ENCODE measurements at places on chromosomes 3 and 15.

DNA sequence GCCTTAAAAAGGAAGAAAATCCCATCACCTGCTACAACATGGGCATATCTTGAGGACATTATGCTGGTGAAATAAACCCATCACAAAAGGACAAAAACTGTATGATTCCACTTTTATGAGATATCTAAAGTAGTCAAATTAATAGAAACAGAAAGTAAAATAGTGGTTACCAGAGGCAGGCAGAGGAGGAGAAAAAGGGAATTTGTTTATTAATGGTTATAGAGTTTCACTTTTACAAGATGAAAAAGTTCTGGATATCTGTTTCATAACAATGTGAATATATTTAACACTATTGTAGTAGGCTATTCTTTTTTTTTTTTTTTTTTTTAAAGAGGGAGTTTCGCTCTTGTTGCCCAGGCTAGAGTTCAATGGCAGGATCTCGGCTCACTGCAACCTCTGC, 40.4 kb downstream of the DPH3 start:
- DNase-seq = no peak

DNA sequence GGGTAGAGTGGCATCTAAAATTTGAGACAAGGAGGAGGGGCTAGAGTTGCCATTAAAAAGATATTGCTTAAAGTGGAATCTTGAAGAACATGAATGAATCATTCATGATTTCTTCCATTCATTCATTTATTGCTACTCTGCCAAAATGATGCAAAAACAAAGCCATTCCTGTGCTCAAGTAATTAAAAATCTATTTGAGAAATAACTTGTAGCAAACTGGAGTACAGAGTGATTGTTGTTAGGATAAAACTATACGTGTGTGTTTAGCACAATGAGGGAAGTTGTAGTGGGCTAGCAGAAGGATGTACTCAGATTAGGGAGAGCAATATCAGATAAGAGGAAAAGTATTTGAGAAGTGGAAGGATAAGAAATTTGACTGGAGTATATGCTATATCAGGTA, 11.7 kb upstream of the CLDN1 start:
- no peak for DNase-seq

DNA sequence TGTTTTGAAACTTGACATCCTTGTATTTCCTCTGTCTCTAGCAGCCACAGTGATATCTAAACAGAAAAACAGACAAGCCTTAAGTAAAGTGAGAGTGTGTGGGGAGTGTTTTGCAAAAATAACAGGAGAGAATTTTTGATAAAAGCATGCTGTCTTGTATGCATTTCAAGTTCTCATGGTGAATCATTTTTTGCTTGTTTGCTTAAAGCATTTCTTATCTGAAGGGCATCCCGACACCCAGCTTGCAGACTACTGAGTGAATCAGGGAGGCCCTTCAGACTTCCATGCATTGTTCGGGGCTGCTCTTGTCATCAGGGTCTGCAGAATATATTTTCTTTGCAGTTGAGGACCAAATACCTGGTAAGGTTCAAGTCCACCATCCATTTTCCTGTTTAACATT, 8.5 kb downstream of the CGNL1 start:
- no peak for DNase-seq

GRCh38 chr3:141393735-141394076, 25.4 kb downstream of the ZBTB38 start:
- DNase-seq = no peak

DNA sequence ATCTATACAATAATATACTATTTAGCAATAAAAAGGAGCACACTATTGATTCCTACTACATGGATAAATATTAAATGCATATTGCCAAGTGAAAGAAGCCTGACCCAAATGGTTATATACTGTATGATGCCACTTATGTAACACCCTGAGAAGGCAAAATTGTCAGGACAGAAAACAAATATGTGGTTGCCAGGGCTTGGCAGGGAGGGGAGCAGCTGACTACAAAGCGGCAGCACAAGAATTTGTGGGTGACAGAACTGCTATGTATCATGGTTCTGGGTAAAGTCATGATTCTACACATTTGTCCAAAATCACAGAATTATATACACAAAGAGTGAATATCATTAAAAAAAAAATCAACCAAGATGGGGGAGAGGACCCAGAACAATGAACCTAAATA, 22.5 kb downstream of the TBC1D2B start:
- no peak for DNase-seq

DNA sequence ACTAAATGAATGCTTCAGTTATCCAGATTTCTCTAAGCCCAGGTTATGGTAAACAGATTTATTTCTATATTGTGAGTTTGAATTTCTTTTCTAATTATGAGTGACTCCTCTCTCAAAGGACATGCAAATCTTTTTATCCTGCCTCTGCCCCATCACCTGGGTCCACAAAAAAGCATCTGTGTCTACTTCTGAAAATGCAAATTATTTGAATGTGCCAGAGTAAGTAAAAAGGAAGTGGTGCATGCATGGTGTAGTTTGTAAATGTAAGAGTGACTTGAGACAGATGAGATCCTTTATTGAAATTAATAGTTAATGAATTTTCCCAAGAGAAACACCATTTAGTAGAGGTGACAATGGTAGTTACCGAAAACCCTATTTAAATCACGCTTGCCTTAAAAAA, 26.9 kb downstream of the MCTP2 start:
- no peak for DNase-seq

GRCh38 chr3:161199926-161200325, 21.2 kb upstream of the NMD3 start:
- no peak for DNase-seq

Data from cerebellar cortex (tissue), 1 donor.